ENCODE measurements at places on chromosomes 1 and 21.

- no peak for DNase-seq
Measured at GRCh38 chr1:190736971-190737590, 259.4 kb upstream of the BRINP3 start.

DNA sequence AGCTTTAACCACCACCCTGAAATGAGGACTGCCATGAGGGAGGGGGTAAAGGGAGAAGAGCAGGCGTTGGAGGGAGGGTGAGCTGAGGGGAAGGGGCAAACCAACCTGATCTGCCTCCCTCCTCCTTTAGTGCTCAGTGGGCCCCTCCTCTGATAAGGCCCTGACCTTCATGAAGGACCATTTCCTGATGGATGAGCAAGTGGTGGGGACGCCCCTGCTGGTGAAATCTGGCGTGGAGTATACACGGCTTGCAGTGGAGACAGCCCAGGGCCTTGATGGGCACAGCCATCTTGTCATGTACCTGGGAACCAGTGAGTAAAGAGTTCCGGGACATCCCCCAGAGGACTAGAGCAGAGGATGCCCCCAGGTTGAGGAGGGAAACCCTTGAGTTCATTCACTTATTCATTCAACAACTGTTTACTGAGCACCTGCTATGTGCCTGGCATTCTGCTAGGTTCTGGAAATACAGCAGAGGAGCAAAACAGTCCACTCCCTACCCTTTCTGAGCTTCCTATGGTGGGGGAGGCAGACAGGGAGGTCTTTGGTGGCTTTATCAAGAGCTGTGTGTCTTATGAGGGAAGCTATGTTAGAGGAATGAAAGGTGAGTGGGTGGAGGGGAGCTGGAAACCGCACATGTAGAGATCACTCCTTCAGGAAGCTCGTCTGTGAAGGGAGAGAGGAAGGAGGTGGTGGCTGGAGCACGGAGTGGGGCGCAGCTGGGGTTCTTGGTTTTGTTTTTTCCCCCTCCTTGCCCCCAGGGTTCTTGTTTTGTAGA, 19.5 kb downstream of the SEMA4A start:
- DNase-seq = no peak

DNA sequence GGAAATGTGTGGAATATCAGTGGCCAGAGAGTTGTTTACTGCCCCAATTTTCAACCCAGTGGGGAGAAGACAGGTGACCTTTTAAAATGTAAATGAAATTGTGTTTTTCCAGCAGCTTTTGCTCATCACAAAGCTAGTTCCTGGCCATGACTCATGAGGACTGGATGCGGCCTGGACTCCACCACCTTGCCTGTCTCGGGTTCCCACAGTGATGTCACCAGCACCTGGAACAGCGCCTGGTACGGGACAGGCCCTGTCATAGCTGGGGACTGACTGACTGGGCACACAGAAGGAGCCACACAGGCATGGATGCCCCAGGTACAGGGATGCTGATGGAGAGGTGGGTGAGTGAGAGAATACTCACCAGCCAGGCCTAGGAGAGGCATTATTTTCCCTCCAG, 277.1 kb downstream of the AJAP1 start:
- DNase-seq = no peak

DNA sequence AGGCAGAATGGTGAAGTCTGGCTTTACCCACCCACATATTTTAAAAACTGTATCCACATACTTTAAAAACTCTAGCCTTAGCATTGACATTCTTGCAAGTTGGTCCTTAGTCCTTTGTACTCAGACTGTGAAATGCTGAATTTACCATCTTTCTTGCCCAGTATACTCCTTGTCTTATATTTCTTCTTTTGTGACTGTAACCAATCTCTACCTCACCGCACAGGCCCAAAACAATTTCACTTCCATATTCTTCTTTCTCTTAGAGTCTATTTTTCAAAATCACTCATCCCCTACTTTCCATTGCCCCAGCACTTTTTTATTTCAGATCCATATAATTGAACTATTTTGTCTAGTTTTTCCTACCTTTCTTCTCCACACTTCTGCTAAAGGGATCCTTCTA, 892.4 kb upstream of the B3GALT2 start:
- no peak for DNase-seq

DNA sequence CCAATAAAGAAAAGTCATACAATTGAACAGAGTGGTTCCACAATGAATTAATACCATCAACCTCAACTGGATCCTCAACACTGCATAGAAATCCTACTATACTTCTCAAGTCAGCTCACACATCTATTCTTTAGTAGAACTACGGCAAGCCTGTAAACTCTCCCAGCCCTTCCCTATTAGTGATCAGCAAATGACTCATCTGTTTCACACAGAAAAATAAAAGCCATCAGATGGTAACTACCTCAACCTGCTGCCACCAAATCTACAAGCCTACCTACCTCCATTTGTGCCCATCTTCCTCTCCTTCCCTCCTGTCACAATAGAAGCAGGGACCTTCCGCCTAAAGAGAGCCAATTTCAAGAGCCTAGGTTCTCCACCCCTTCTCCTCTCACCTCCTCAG, 63.6 kb downstream of the DMAP1 start:
- DNase-seq = no peak

DNA sequence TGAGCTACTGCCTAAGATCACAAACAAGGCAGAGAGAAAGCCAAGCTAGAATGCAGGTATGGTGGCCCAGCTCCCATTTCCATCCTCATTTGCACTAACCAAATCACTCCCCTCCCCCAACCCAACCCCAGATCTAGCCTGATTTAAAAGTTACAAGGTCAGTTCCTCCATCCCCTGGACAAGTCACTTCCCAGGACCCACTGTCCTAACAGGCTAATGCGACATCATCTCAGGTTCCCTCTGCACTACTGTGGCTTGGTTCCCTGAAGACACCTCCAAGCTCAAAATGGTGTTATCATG, 2.4 kb downstream of the F11R start:
- no peak for DNase-seq

GRCh38 chr1:21927533-21928237, 9.4 kb downstream of the HSPG2 start:
- DNase-seq = no peak

DNA sequence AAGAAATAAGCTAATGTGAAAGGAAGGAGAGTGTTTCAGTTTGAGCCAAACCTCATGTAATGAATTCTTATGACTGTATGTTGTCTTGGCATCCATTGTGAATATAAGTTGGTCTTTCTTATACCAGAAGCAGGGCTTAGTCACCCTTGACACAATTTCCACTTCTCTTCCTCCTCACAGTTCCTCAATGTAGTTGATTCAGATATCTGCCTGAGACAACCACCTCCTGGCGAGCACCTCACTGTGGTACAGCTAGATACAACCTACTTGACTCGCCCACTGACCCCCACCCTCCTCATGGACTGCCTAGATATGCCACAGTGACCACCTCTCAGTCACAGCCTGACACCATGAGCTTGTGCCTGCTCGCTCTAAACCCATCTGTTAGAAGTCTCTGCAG, 45.6 kb downstream of the KYAT3 start:
- no peak for DNase-seq

- DNase-seq = peak; percentile 43
Measured at GRCh38 chr21:31268090-31268489, 76.0 kb downstream of the TIAM1 start.

DNA sequence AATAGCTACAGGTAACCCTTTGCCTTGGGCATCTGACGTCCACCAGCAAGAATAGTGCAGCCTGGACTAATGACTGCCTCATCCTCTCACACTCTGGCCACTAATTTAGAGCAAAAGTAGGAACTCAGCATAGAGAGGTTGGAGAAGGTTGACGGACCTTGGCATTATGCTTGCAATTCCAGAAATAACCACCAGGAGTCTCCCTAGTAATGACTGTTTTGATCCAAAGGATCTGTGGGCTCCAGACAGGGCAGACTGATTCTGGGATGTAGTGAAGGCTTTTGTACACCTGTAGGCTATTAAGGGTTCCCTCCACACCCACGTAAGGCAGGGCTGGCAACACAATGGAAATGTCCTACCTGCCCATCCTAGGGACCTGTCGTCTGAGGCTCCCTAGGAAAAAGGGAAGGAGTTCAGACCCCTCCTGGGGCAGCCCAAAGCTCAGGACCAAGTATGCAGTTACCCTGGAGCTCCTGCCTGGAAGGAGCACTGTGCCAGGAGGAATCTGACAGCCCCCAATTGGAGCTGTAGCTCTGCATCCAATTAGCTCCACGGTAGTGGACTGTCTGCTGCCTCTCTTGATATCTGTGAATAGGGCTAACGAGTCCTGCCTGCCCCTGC, 91.0 kb upstream of the TMEM51 start:
- DNase-seq = no peak

- DNase-seq = no peak
Measured at GRCh38 chr1:41394959-41395956, 34.0 kb downstream of the FOXO6 start.

DNA sequence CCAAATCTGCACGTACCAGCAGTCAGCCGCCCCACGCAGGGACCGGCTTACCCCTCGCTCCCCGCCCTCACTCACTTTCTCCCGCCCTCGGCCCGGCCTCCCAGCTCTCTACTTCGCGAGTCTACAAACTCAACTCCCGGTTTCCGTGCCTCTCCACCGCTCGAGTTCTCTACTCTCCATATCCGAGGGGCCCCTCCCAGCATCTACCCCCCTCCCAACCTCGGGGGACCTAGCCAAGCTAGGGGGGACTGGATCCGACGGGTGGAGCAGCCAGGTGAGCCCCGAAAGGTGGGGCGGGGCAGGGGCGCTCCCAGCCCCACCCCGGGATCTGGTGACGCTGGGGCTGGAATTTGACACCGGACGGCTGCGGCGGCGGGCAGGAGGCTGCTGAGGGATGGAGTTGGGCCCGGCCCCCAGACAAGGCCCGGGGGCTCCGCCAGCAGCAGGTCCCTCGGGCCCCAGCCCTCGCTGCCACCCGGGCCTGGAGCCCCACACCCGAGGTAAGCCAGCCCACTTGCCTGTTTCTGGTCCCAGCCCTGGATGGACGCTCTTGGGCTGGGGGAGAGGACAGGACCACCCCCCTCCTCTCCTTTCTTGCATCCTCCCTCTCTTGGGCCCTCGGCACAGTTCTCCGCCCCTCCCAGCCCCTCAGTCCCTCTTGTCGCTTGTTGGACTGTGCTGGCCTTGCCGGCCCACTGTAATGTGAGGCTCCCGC, at the start of gene ARTN:
Gene ARTN (plus strand): TSS at position 416 of the 715 bp plus-strand sequence. CDS start 1,856 bp downstream, outside the sequence.
- DNase-seq = no peak

GRCh38 chr1:93350322-93350721, 4.6 kb downstream of the DR1 start:
- no peak for DNase-seq

- DNase-seq = no peak
Measured at GRCh38 chr1:60540141-60540540, 466.6 kb upstream of the C1orf87 start.

- no peak for DNase-seq
Measured at GRCh38 chr1:234602334-234603220, 7.4 kb downstream of the IRF2BP2 start.

- DNase-seq = no peak
Measured at GRCh38 chr1:193241132-193241827, 54.9 kb upstream of the B3GALT2 start.

- no peak for DNase-seq
Measured at GRCh38 chr1:32491386-32491785, 26.5 kb downstream of the ZBTB8B start.

DNA sequence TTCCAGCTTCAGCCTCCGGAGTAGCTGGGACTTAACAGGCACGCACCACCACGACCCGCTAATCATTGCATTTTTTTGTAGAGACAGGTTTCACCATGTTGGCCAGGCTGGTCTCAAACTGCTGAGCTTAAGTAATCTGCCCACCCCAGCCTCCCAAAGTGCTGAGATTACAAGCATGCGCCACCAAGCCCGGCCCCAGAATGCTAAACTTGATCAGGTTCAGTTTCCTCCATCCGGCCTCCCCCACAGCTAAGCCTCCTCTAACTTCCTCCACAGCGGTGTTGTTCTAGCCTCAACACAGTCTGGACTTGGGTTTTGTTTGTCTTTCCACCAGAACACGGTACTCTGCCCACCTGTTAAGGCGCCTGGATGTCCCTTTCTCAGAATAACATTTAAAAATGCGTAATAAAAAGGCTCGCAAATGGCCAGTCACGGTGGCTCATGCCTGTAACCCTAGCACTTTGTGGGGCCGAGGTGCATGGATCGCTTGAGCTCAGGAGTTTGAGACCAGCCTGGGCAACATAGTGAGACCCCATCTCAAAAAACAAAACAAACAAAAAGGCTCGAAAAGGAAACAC, 2.4 kb downstream of the PARP1 start:
- DNase-seq = no peak

GRCh38 chr1:22815421-22816066, 104.9 kb downstream of the EPHB2 start:
- DNase-seq = no peak

- no peak for DNase-seq
Measured at GRCh38 chr1:3393024-3393986, 61.2 kb upstream of the ARHGEF16 start.

GRCh38 chr1:24606621-24607020, 36.5 kb upstream of the SRRM1 start:
- DNase-seq = no peak

DNA sequence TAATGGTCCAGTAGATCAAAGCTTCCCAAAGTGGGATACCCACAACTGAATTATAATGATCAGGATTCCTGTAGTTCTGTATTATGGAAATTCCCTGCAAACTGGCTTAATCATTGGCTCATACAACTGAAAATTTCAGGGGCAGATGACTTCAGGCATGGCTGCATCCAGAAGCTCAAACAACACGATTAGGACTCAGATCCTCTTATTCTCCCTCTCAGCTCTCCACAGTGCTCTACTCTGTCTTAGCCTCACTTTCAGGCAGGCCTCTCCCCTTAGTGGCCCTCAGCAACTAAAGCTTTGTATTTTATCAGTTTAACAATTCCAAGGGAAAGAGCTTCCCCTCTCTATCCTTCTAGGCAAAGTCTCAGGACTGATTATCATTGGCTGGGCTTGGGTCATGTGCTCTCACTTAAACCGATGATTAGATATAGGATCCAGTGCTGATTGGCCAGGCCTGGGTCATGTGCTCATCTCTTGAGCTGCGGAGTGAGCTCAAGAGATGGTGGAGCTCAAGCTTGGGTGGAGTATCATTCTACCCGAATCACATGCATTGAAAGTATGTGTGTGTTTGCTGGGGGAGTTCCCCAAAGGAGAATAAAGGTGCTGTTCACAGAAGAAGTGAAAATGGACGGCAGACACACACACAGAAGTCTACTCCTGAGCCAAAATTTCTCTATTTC, 57.9 kb upstream of the RUNX3 start:
- DNase-seq = no peak

DNA sequence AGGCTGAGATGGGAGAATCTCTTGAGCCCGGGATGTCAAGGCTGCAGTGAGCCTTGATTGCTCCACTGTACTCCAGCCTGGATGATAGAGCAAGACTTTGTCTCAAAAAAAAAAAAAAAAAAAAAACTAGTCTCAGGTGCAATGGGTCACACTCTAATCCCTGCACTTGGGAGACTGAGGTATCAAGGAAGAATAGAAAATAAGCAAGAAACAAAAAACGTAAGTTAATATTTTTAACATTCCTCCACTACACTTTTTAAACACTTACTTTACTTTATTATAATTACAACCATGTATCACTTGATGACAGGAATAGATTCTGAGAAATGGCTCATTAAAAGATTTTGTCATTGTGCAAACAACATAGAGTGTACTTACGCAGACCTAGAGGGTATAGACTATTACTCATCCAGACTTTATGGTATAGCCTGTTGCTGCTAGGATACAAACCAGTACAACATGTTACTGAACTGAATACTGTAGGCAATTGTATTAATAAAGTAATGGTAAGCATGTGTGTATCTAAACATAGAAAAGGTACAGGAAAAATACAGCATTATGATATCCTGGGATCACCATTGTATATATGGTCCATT, 1244.1 kb upstream of the ADGRL4 start:
- no peak for DNase-seq

- DNase-seq = no peak
Measured at GRCh38 chr1:177210071-177210470, 39.3 kb downstream of the BRINP2 start.
